Vein endothelial cell (primary cell): ENCODE measurements at places on chromosomes 2 and 18. TPM values are rescaled to one million over a fixed set of nuclear protein-coding genes. Genes with fewer than 3 reads are reported as not detected.

Gene ATP5F1A
- 661 and 759 TPM in 2 replicates for total RNA-seq

Gene SULT1C4
- total RNA-seq = 20.1 and 34.3 TPM in 2 replicates

Gene FAM237A
- not detected in 2 replicates for total RNA-seq

Gene TRIM43
- total RNA-seq = not detected in 2 replicates

Gene TXNDC2
- 0.10 TPM in 1 of 2 replicates, not detected in the other for total RNA-seq

Gene GNLY
- not detected in 2 replicates for total RNA-seq

Gene KIF1A
- under 0.01 TPM in 1 of 2 replicates, not detected in the other for total RNA-seq

Gene SMAD4
- total RNA-seq = 90.2 and 141 TPM in 2 replicates

Gene PROKR1
- under 0.01 TPM in 1 of 2 replicates, not detected in the other for total RNA-seq

Gene GALNT13
- 2.0 and 2.3 TPM in 2 replicates for total RNA-seq
